ENCODE measurements at places on chromosomes 7 and 10.

GRCh38 chr7:143176128-143176527, 7.1 kb upstream of the TAS2R39 start:
- no peak for DNase-seq

GRCh38 chr10:44911081-44911540, at the start of gene TMEM72:
TMEM72 (plus strand) TSS chr10:44911337; CDS start chr10:44911513, 176 bp downstream.
- DNase-seq = no peak

DNA sequence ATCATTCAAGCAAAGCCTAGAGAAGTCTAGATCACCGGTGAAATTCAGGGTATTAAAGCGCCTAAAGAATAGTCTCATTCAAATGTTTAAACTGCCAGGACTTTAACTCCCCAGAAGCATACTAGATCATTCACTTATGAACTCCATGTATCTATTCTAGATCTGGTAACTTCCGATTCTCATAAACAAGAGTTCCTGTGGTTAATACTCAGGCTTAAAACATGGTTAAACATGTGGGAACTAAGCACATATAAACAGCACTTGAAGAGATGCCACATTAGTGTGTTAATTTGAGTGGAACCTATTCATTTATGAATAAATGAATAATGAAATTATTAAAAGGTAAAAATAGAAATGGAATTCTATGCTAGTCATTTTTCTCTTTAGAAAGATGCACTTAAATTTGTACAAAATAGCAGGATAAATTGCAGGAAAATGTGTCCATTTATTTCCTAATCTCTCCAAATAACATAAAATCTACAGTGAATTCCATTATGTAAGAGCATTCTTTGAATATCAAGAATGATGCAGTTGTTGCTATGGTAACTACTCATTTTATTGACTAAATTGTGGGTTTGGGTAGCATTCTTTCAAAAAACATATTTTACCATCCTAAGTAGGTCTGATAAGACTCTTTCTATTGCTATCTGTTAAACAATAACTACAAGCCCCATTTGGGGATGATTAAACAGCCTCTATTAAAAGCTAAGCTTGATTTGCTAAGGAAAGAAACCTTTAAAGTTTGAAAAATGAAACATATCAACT, 147.6 kb upstream of the TMEM168 start:
- DNase-seq = no peak

- no peak for DNase-seq
Measured at GRCh38 chr10:110646417-110647135, 2.4 kb downstream of the RBM20 start.

GRCh38 chr7:18505870-18506460, 10.4 kb downstream of the HDAC9 start:
- no peak for DNase-seq

GRCh38 chr7:7317850-7318249, 135.5 kb downstream of the C1GALT1 start:
- DNase-seq = no peak

- no peak for DNase-seq
Measured at GRCh38 chr10:566241-566885, 123.1 kb downstream of the DIP2C start.

DNA sequence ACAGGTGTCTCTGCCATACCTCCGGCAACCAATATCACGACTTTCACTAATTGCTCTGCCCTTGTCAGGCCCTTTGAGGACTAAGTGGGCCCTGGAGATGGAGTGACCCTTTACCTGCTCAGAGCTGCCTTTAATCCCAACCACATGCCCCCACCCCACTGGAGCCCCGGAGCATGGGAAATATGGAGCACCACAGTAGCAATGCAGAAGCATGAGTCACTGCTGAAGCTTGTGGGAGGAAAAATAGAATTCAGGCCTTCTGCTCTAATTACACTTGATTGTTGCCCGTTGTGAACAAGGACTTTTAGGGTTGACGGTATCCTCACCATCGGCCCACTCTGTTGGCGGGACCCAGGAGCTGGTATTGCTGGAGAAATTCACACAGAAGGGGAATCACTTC, 52.5 kb upstream of the FRMD4A start:
- no peak for DNase-seq

GRCh38 chr7:116598278-116598677, 73.4 kb downstream of the CAV1 start:
- no peak for DNase-seq

- no peak for DNase-seq
Measured at GRCh38 chr10:75851580-75852345, 420.3 kb downstream of the LRMDA start.

GRCh38 chr7:90668992-90669391, 72.9 kb downstream of the CDK14 start:
- DNase-seq = no peak

GRCh38 chr10:111703986-111704385, 479.6 kb downstream of the GPAM start:
- DNase-seq = no peak

DNA sequence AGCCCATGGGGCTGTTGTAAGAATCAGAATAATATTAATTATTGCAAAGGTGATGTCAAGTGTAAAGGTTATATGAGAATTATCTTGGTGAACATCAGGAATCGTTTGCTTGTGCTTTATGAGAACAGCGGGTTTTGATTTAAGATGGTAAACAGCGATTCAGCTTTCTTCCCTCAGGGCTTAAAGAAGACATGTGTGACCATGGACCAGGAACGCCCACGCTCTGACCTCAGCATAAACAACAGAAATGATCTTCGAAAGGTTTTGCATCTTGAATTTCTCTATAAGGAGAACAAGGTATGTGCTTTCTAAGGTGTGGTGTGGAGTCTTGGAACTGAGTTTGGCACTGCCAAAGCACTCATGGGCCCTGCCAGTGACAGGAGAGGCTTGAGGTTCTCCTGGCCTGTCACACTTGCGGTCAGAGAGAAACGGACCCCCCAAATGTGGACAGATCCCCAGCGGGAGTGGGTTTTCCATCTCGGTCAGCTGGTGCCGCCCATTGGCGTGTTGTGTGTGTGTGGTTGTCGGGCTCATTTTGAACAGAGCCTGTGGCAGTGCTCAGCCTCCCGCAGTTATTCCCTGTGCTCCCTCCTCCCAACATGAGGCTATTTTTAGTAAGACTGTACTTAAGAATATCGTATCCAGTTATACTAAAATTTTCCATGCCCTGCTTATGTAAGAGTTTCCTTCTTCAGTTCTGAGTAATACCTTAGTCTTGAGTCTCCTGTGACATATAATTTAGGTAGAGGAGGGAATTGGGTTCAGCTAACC, 7.2 kb downstream of the MINDY4 start:
- no peak for DNase-seq

DNA sequence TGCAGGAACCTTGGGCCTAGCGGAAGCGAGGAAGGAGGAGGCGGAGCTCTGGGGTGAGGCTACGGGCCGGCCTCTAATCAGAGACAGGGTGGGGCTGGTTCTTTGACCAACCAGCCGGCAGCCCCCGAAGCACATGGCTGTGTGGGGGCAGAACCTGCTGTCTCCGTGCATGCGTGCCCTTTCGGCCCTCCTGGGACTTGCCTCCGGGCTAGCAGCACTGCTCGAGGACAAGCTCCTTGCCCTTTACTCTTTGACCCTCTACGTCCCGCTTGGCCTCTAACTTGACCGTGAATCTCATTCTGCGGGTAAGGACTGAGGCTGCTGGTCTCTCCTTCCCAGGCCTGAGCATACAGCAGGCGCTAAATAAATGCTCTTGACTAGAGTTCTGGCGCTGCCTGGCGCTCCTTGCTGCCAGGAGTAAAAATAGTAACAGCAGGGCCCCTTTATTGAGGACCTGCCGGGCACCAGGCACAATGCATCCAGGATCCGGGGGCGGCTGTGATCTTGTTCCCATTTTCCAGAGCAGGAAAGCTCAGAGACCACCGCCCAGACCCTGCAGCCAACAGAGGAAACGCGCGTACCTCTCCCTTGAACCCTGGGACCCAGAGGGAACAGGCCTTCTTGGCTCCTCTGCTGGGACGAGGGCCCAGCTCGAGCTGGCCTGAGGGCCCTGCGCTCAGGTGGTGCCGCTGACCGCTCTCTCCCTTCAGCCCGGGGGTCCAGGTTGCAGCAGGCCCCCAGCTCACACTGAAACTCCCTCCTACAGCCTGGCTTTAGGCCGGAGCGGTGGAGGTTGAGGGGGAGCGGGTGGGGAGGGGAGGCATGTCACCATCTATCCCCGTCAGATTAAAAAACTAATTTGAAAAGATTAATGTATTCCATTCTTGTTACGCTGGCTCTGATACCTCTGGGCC, 2.7 kb upstream of the COMTD1 start:
- no peak for DNase-seq

DNA sequence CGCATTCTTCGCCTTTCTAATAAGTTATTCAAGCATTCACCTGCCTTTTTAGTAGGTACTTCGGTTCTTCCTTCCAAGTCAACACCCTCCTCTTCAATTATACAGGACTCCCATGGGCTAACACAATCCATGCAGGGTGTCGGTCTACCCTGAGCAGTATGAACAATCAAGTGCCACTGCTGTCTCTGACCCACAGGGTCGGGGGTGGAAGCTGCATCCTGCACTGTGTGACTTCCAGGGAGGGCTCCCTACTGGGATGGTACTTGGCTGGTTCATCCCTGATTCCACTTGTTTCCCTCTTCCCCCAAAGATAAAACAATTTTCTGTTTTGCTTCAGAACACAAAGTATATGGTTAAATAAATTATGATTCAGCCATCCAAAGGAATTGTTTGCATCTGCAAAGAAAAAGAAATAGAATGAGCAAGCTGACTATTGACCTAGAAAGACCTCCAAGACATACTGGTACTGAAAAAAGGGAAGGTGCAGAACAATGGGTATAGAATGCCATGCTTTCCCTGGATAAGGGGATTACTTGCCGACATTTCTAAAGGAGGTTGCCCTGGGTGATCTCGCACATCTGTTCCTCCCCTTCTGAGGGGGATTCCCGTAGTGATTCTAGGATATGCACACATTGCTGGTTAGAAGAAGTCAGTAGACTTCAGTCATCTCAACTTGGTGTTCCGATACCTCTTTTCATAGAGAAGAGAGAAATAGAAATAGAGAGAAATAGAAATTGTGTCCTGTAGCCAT, 89.1 kb upstream of the AGR3 start:
- no peak for DNase-seq

DNA sequence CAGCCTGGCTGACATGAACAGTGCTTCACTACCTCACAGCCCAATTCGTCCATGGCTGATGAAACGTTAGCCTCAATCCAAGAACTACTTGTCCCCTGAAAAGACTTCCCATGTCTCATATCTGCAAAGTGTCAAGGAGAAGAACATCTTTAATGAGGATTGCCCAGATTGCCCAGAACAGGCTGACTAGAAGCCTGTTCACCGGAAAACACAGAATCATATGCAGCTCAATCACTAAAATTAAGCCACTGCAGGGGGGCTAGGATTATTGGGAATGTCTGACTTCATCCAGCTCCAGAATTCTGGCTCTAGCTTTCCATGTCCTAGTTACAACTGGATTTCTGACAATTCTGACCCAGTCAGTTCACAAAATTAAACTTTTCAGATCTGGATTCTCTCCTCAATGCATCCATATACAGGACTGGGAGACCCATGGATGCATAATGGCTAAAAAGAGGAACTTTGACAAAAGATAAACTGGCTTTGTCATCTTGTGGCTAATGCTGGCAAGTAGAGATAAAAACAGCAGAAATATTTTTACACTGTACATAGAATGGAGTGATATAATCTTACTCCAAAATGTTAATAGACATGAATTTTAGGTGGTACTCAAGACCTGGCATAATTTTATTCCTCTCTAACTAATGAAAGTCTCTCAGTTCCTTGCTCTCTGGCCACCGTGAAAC, 467.0 kb upstream of the POT1 start:
- no peak for DNase-seq

DNA sequence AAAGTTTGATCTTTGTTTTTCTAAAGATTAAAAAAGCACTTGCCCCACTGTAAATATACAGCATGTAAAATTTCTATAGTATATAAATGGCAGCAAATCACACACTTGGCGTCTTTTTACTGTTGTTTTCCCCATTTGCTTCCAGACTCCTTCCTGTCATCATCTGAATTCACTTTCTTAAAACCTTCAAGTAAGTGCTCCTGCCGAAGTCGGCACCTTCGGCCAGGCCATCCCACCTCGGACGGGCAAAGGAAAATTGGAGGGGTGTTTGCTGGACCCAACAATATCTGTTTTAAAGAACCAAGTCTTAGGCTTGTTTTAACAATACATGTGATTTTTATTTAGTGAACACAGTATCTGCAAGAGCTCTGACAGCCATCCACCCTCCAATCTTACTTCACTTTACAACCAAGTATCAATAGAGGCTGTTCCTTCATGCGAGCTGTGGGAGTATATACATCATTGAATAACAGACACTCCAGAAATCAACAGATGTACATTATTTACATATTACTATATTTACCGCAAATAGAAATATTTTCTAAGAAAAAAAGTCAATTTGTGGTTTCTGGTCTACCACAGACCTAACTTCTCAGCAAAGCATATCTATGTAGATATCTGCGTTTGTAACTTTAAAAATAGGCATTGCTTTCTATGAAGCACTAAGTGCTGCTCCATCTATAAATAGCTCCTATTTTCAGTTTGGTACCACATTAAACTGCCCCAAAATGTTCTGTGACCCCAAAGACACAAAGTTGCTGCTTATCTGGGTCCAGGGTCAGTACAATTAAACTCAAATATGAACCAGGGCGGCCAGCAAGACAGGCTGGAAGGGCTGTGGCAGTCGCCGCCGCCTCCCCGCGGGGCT, 110.7 kb downstream of the CYTH3 start:
- no peak for DNase-seq

- DNase-seq = no peak
Measured at GRCh38 chr7:150731916-150732315, 5.3 kb upstream of the GIMAP5 start.

DNA sequence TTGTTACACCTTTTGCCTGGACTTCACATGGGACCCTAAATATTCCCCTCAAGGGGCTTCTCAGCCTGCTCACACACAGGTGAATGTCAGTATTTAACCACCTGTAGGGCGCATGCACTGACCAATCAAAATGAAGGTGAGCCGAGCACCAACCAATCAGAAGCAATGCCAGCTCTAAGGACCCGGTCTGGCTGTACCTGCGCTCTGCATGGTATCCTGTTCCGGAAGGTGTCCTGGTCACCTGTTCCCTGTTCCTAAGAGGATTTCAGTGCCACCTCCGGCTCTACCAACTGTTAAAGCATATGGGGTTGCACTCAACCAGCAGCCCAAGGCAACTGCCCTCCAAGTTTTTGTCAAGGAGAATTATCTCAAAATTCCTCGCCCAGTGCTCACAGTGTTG, 18.4 kb upstream of the CALN1 start:
- DNase-seq = no peak

GRCh38 chr10:48456808-48457761, 147.8 kb downstream of the ARHGAP22 start:
- DNase-seq = no peak
